ENCODE measurements at places on chromosomes 12 and 14.

DNA sequence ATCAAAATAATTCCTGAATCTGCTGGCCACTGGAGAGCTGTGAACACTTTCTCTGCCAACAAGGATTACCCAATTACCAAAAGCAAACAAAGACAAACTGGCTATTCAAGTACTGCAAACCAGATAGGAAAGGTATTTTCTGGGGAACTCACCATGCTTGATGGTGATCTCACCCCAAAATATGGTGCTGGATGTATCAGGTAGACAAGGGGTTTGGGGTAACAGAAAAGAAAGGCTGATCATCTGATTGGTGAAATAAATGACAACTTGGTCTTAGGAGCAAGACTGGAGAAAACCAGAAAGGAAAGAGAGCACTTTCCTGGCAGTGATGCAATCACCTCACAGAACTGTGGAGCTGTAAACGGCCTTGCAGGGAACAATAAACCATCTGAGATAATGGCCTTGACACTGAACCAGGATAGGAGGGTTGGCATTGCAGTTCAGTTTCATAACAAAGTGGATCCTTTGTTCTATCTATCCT lies 31.0 kb upstream of the NPFF start:
- no peak for DNase-seq

DNA sequence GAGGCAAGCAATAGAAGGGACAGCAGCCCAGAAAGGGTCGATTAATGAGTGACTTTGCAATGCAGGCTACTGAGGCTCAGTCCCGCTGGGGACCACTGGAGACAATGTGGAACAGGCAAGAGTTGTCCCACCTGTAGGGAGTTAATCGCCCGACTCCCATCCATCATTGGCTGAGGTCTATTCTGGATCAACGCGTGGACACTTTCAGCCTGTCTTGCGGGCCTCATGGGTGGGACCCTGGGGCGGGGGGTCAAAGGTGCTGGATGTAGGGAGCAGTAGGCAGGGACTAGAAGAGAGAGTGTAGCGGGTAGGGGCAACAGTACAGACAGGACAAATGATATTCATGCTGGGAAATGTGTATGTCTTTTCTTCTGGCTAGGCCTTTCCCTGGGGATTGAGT lies 6.1 kb downstream of the IFI27L2 start:
- DNase-seq, result no peak

- no peak for DNase-seq
Measured at GRCh38 chr14:74155749-74156148, 71.0 kb downstream of the LIN52 start.

DNA sequence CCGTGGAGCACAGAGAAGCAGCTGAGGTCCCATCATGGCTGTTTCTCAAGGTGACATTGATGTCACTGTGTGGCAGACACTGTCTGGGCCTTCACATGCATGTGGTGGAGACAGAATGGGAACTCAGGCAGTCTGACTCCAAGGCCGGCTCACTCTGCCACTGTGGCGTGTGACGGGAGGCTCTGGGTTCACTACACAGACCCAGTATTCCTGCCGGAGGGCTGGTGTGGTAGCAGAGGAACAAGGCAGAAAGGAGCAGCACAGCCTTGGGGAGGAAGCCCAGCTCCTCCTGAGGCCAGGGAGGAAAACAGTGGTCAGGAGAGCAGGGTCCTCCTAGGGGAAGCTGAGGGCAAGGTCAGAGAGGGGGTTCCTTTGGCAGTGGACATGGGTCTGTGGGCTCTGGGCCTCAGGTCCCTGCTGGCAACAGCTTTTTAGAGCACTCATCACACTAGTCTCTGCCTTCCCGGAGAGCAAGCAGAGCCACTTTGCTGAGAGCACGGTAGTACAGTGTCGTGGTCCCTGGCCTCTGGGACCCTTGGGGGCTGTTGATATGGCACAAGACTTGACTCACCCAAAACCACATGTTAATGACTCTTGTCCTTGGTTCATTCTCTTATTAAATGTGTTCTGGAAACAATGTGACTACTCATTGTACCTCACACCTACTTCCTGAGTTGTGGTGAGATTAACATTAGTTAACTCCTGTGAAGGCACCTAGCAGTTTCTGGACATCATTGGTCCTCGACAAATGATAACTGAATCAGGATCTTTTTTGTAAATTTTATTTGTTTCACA lies 21.3 kb downstream of the DCAF4 start:
- DNase-seq, result no peak

DNA sequence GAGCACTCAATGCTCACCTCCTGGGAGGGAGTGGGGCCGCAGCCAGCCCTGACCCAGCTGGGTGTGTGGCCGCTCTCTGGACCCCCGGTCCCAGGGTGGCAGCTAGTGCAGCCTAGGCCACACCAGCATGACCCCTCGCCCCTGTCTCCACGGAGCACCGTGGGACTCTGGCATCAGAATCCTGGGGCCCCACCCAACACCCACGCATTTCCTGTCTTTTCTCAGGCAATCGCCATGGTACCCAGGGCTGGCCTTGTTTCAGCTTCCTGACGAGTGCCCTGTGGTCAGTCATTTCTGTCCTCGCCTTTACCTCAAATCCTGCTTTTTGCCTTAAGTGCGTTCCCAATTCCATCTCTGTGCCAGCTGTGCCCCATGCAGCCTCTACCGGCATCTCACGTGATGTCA lies 15.9 kb downstream of the PACS2 start:
- DNase-seq, result peak; percentile 13
